ENCODE measurements at places on chromosomes 12 and 14.

- peak; percentile 93 for DNase-seq
These were observed 621 bp upstream of the ANAPC7 start for GRCh38 chr12:110403976-110404682.

- DNase-seq, result no peak
These were observed 133.3 kb upstream of the SLCO1C1 start for GRCh38 chr12:20561871-20562270.

GRCh38 chr14:33934938-33935337 lies 15.9 kb downstream of the EGLN3 start:
- DNase-seq, result no peak

DNA sequence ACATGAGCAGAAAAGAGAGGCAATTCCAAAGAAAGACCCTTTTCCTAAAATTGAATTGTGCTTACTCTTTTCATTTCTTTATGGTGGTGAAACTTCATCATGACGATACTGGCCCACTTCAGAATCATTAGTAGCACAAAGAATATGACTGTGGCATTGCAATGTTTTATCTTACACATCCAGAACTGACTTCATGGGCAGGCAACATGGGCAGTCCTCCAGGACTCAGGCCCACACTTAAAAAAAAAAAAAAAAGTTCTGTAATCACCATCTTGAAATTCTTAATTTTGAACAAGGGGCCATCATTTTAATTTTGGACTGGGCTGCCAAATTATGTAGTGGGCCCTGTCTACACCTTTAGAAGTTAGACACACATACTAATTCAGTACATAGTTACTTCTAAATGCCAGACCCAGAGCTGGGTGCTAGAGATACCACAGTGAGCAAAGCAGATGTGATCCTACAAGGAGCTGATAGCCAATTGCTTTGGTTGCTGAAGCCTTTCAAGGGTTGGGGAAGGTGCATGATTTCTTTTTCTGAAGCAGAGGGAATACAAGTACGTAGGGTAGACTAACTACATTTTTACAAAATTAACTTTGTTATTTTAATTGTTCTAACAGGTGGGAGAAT lies 35.2 kb downstream of the HELB start:
- no peak for DNase-seq

DNA sequence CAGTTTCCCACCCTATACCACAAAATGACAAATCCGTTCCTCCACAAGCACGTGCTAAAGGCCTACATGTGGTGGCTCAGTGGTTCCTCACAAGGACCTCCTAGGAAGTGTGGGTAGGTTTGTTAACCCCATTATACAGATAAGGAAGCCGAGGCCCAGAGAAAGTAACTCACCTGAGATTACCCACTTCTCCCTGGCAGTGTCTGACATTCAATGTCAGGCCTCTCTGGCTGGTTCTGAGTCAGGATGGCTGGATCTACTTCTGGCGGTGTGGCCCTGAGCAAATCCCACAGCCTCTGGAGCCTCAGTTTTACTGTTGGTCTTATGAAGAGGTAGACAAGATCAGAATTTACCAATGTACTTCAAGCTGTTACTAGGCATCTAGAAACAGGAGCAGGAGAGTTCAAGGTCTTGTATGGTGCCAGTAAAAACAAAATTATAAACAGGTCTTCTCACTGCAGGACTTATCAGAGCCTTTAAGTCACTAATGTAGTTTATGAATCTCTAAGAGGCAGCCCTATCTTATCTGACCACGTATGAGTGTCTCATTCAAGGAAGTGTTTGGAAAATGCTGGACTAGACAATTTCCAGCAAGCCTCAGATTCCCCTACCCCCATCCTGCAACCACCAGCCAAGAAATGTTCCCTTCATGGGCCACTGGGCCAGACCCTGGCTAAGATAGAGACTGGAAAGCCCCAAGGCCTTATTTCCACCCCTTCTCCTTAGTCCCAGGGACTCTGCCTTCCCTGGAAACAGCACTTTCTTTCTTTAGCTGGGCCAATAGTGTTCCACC lies 4.2 kb downstream of the HSPB8 start:
- DNase-seq, result no peak

DNA sequence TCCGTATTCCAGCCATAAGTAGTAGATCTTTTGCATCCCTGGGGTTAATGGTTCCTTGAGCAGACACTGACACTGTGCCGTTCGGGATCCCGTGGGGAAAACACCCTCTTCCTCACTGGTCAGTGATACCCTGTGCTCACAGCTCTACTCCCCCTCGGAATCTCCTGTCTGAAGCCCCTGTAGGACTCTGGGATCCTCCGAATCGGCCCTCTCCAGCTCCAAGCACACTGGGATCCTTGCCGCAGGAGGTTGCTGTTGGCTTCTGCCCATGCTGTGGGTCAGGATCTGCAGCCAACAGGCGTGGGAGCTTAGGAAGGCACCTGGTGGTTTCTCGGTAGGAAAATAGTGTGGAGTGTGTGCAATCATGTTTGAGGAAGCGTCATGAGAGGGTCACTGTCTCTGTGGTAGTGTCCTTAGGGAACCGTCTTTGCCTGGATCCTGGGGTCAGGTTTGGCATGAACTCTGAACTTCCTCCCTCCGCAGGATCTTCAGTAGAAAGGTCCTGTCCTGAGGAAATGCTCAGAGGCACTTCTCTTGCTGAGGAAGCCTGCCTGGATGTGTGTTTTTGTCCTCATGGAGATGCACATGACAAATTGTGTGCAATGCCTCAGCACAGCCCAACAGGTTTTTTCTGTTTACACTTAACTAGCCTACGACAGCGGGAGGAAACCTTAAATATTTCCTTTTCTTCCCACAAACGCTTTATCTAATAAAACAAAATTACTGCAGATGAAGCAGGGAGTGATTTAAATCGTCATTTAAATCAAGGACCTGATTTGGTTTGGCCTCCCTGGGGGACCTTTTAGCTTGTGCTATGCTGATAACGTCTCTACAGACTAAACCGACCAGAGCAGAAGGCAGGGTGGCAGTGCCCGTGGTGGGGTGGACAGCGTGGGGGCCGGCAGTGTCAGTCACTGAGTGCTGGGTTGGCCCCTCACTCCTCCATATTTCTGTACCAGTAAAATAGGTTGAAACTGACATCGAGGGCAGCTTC lies 18.7 kb downstream of the FBXL14 start:
- DNase-seq, result no peak

Data from COLO829 (cell line).